Activated CD4-positive, alpha-beta memory T cell treated with anti-CD3 and anti-CD28 coated beads for 36 hours (primary cell): ENCODE measurements at places on chromosomes 16 and 17. TPM values are rescaled to one million over a fixed set of nuclear protein-coding genes. Genes with fewer than 3 reads are reported as not detected.
A peak's percentile ranks its signal among the peaks of the same experiment; 100 is the strongest.

Gene DHRS7B
- total RNA-seq: 13.5 TPM

Gene IRX6
- not detected for total RNA-seq

Gene ZG16B
- 2.6 TPM for total RNA-seq

Gene KRT23
- not detected for total RNA-seq

Gene PRSS22
- total RNA-seq: 0.24 TPM

- DNase-seq: no peak
Measured at GRCh38 chr17:73693071-73693470, 48.8 kb upstream of the SDK2 start.

DNA sequence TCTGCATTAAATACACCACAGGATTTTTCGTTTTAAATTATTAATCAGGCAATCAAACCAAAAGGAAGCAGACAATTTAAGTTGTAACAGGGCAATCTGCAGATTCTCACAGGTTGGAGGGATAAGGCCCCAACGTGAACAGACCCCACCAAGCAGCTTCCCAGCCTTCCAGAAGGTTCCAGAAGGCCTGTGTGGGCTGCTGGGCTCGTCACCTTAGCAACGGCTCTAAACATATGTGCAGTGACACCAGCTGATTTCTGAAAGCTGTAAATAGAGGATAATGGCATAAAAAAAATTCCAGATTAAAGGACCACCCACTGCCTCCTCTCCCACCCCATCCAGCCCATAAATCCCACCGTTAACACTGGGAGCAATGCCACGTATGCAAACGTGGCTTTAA lies 123.8 kb downstream of the ZNF778 start:
- no peak for DNase-seq

GRCh38 chr17:47810200-47810821 lies 11.3 kb downstream of the OSBPL7 start:
- DNase-seq: peak; percentile 74

GRCh38 chr16:2213817-2214718 lies 572 bp downstream of the PGP start:
- peak; percentile 27 for DNase-seq

DNA sequence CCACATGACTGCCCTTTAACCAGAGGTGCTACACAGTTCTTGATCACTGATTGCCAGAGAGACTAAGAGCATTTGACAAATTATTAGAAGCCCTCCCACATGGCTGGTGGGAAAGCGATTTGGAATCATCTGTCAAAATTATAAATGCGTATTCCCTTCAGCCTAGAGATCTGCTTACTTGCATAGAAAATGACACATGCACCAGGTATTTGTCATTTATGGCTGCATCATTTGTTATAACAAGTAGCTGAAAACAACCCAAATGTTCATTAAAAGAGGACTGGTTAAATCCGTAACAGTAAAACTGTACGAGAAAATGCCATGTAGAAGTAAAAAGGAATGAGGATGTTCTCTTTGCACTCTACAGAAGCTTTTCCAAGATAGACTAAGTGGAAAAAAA lies 21.4 kb downstream of the BCO1 start:
- DNase-seq: no peak

- DNase-seq: no peak
Measured at GRCh38 chr17:5362162-5362811, 57.2 kb downstream of the NUP88 start.
